ENCODE measurements at places on chromosomes 2 and 18. TPM values are rescaled to one million over a fixed set of nuclear protein-coding genes. Genes with fewer than 3 reads are reported as not detected.

The GLI2 gene
- polyA plus RNA-seq: 0.14 TPM

The MARCO gene
- not detected for polyA plus RNA-seq

The RNF152 gene
- polyA plus RNA-seq: 22.9 TPM

The NEB gene
- 2.9 TPM for polyA plus RNA-seq

The CDH19 gene
- 0.11 TPM for polyA plus RNA-seq

The CDH7 gene
- 7.4 TPM for polyA plus RNA-seq

The MPP4 gene
- polyA plus RNA-seq: not detected

The KCTD18 gene
- polyA plus RNA-seq: 17.8 TPM

The PDK1 gene
- polyA plus RNA-seq: 19.3 TPM

The GRB14 gene
- 8.5 TPM for polyA plus RNA-seq

The RIT2 gene
- polyA plus RNA-seq: 1.1 TPM

The FZD7 gene
- polyA plus RNA-seq: 0.76 TPM

The WDCP gene
- polyA plus RNA-seq: 15.7 TPM

The FSIP2 gene
- polyA plus RNA-seq: 12.2 TPM

The CFC1 gene
- polyA plus RNA-seq: 29.9 TPM

The LIMS4 gene
- polyA plus RNA-seq: 0.46 TPM

The CXCR1 gene
- polyA plus RNA-seq: not detected

The FAP gene
- polyA plus RNA-seq: 0.16 TPM

The DNER gene
- polyA plus RNA-seq: 310 TPM

The GALR1 gene
- polyA plus RNA-seq: 0.14 TPM

The OTOS gene
- polyA plus RNA-seq: not detected

The SPR gene
- polyA plus RNA-seq: 0.98 TPM

The UGT1A5 gene
- polyA plus RNA-seq: not detected

The KCTD1 gene
- polyA plus RNA-seq: 32.0 TPM

The CFAP53 gene
- polyA plus RNA-seq: 0.26 TPM

The OSBPL1A gene
- polyA plus RNA-seq: 24.9 TPM

The UGT1A4 gene
- polyA plus RNA-seq: not detected

The ADGRF3 gene
- polyA plus RNA-seq: 0.12 TPM

The LIPG gene
- 0.85 TPM for polyA plus RNA-seq

The ST8SIA5 gene
- 0.93 TPM for polyA plus RNA-seq

The TLX2 gene
- not detected for polyA plus RNA-seq

The IL1R1 gene
- not detected for polyA plus RNA-seq

The SNORC gene
- 0.68 TPM for polyA plus RNA-seq

The CD302 gene
- polyA plus RNA-seq: not detected

The DSG4 gene
- not detected for polyA plus RNA-seq
